Uterus (tissue), 4 donors: ENCODE measurements at places on chromosomes 3 and 15. TPM values are rescaled to one million over a fixed set of nuclear protein-coding genes. Genes with fewer than 3 reads are reported as not detected.

CPOX gene
- 30.5 TPM for total RNA-seq

SEC62 gene
- total RNA-seq, result 20.0 TPM

SERPINI1 gene
- 8.4 TPM for total RNA-seq

PROS1 gene
- total RNA-seq, result 34.8 TPM

HES1 gene
- 33.4 TPM for total RNA-seq

GRCh38 chr15:53031469-53031868 lies 241.3 kb upstream of the ONECUT1 start:
- no peaks in the 10 kb centered on the region for H3K4me1 ChIP-seq
- no peak overlapping the region for H3K27ac ChIP-seq
- H3K27me3 ChIP-seq, result no peaks in the 10 kb centered on the region
- no peak for DNase-seq

GRCh38 chr15:81373775-81374395 lies at the start of gene TMC3:
TMC3 (minus strand) TSS chr15:81374213; CDS start chr15:81374077, 136 bp downstream.
- H3K27ac ChIP-seq, result no peak within 1 kb of the TSS
- no peak for DNase-seq
- no peaks in the 10 kb centered on the region for H3K27me3 ChIP-seq
- no peaks in the 10 kb centered on the region for H3K36me3 ChIP-seq
- no peaks in the 10 kb centered on the region for H3K4me1 ChIP-seq

DNA sequence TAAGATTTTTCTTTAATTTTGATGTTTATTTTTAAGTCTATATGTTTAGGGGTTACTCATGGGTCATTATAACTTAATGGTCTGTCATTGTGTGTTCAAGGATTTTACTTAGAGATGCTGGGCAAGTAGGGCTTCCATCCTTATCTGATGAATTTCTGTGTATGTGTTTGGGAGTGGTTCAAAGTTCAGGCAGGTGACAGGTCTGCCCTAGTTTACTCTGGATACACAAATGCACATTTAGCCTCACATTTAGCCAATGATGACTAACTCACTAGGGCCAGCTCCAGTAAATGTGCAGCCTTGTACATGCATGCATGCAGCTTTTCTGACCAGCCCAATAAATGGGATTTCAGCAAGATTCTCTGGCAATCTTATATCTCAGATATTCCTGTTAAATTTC lies 554.1 kb downstream of the SI start:
- H3K27me3 ChIP-seq, result no peaks in the 10 kb centered on the region
- H3K4me1 ChIP-seq, result no peaks in the 10 kb centered on the region
- no peak overlapping the region for H3K4me3 ChIP-seq
- no peak overlapping the region for H3K27ac ChIP-seq

- H3K4me1 ChIP-seq, result peaks cover 9% of the 10 kb centered on the region
- no peak overlapping the region for H3K4me3 ChIP-seq
- no peak overlapping the region for H3K27ac ChIP-seq
- peaks cover 8% of the 10 kb centered on the region for H3K27me3 ChIP-seq
- H3K36me3 ChIP-seq, result no peaks in the 10 kb centered on the region
These were observed 7.7 kb downstream of the ITPKA start for GRCh38 chr15:41501191-41501917.

DNA sequence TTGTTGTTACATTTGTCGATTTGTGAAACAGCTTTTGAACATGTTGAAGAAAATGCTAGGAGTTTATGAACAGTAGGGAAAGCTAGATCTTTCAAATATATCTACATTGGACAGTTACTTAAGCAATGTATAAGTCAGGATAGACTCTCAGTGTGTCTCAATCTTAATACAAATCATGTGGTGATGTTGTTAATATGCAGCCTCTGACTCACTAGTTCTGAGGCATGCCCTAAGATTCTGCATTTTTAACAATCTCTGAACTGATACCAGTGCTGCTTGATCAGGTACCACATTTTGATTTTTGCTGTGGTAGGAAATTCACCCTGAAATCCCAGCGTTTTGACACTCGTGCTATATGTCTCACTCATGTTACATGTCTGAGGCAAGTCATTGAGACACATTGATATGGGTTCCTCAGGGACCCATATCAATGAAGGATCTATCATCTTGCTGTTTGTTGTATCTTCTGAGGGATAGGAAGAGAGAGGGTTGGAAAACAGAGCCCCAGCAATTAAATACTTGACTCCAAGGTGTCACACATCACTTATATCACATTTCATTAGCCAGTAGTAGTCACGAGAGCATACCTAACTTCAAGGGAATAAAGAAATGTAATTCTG lies 597.9 kb downstream of the TAFA4 start:
- DNase-seq, result no peak
- no peaks in the 10 kb centered on the region for H3K4me1 ChIP-seq
- no peaks in the 10 kb centered on the region for H3K36me3 ChIP-seq
- no peaks in the 10 kb centered on the region for H3K27me3 ChIP-seq
- no peak overlapping the region for H3K27ac ChIP-seq

GRCh38 chr15:100277087-100277855 lies 64.5 kb downstream of the ADAMTS17 start:
- H3K27me3 ChIP-seq, result no peaks in the 10 kb centered on the region
- no peaks in the 10 kb centered on the region for H3K36me3 ChIP-seq
- no peak overlapping the region for H3K4me3 ChIP-seq
- no peak for DNase-seq
- H3K4me1 ChIP-seq, result no peaks in the 10 kb centered on the region

GRCh38 chr3:118736107-118736506 lies 298.5 kb downstream of the IGSF11 start:
- no peak overlapping the region for H3K4me3 ChIP-seq
- no peaks in the 10 kb centered on the region for H3K4me1 ChIP-seq
- no peaks in the 10 kb centered on the region for H3K27me3 ChIP-seq
- H3K36me3 ChIP-seq, result no peaks in the 10 kb centered on the region

DNA sequence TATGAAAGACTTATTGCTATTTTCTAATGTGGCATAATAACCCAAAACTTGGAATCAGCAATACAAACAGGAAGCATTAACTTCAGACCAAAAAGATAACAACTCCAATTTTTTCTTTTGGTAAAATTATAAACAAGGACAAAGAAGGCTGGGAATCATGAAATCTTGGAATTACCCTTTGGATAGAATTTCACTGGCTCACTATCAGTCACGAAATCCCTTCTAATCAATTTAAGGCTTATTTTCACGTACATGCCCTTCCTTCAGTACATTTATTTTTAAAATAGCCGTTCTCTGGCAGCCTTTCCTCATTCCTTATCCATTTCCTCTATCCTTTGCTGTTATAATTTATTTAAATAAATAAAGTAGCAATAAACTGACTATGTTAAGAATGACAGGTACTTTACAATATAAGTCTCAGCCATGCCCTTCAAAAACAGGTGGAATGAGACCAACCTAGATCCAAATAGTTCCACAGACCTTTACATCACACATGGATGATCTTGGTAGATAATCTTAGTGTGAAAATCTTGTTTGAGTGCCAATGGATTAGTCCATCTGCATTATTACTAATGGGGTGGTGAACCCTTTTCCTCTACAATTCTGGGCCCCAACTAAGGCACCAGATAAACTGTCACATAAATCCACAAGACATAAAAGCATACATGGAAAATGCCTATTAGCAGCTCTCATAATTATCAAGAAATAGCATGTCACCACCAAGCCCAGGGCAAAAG lies 38.9 kb downstream of the ABI3BP start:
- peak overlapping the region; percentile 13 for H3K27ac ChIP-seq
- no peaks in the 10 kb centered on the region for H3K27me3 ChIP-seq
- H3K4me1 ChIP-seq, result peaks cover 5% of the 10 kb centered on the region
- DNase-seq, result no peak

GRCh38 chr3:137008976-137009375 lies 51.2 kb downstream of the IL20RB start:
- DNase-seq, result no peak
- H3K36me3 ChIP-seq, result no peaks in the 10 kb centered on the region
- no peak overlapping the region for H3K4me3 ChIP-seq
- no peak overlapping the region for H3K27ac ChIP-seq

- no peak overlapping the region for H3K4me3 ChIP-seq
- no peaks in the 10 kb centered on the region for H3K36me3 ChIP-seq
- no peak for DNase-seq
- no peaks in the 10 kb centered on the region for H3K27me3 ChIP-seq
- no peak overlapping the region for H3K27ac ChIP-seq
- H3K4me1 ChIP-seq, result no peaks in the 10 kb centered on the region
These were observed 553.4 kb downstream of the OCA2 start for GRCh38 chr15:27545494-27546255.

DNA sequence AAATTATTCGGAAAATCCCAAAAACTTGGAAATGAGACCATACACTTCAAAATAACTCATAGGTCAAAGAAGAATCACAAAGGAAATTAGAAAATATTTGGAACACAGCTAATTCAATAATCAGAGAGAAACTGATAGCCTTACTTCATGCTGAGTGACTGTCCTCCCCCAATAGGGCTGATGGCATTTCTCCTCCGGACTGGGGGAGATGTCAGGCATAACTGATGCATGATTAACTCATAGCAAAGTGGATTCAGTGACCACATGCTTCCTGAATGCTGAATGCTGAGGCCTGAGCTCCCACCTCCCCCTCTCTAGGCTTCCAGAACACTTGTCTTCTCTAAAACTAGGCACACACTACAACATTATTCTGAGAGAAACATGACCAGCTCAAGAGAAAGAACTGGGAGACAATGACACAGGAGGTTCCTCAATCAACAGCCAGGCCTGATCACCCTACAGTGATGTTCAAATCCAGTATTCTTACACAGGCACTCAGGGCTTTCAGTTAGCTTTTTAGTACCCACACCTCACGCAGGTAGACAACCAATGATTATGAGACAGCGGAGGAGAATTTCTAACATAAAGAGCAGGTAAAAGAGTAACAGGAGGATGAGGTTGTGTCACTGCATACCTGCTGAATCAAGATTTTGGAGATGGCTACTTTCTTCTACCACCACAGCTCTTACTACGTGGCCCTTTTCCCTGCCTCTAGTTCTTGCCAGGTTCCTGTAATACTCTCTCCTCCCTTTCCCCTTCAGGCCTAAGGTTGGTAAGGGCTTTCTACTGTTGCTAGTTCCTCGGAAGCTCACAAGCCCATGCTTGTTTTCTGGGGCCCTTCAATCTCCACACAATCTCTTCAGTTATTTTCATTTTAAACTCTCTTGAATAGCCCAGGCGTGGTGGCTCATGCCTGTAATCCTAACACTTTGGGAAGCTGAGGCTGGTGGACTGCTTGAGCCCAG lies 96.1 kb downstream of the FMN1 start:
- DNase-seq, result no peak
- no peaks in the 10 kb centered on the region for H3K4me1 ChIP-seq
- no peak overlapping the region for H3K27ac ChIP-seq
- no peak overlapping the region for H3K4me3 ChIP-seq
- H3K27me3 ChIP-seq, result no peaks in the 10 kb centered on the region
- no peaks in the 10 kb centered on the region for H3K36me3 ChIP-seq

DNA sequence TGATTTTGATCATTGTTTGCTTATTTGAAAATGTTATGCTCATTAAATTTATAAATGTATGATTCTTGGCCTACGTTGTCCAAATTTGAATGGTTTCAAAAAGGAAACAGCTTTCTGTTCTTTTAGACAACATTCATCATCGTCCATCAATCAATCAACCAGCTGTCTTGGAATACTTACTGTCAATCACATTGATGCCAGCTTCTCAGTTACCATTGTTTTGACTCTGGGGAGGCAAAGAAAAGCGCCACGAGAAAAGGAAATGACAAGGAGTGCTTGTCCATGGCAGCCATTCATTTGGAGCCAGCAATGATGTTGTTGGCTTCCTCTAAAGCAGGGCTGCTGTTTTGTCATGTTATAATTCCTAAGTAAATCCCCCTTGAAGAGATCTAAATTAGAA lies 62.2 kb upstream of the TP63 start:
- no peaks in the 10 kb centered on the region for H3K4me1 ChIP-seq
- no peaks in the 10 kb centered on the region for H3K36me3 ChIP-seq
- H3K27ac ChIP-seq, result no peak overlapping the region
- no peaks in the 10 kb centered on the region for H3K27me3 ChIP-seq
- H3K4me3 ChIP-seq, result no peak overlapping the region

DNA sequence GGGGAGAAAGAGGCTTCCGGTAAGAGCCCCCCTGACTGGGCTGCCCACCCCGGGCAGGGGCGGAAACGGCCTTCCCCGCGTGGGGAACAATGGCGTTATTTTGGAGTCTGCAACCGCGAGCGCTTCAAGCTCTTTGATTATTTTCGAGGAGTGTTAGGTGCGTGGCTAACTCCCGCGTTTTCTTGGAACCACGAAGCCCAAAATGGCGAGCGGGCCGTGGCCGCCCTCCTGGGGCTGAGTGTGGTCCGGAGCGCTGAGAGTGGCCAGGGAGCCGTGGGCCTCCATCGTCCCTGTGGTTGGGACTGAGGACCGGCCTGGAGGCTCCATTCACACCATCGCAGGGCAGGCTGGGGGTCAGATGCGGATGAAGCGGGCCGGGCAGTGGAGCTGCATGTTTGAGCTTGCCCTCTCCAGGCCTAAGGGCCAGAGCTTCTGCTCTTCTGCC lies 44.6 kb upstream of the POLG start:
- no peak overlapping the region for H3K27ac ChIP-seq
- no peak for DNase-seq
- H3K36me3 ChIP-seq, result no peaks in the 10 kb centered on the region
- H3K4me1 ChIP-seq, result peaks cover 8% of the 10 kb centered on the region
- peaks cover 15% of the 10 kb centered on the region for H3K27me3 ChIP-seq
